T-helper 9 cell (primary cell): ENCODE measurements at places on chromosomes 16 and 17.

DNA sequence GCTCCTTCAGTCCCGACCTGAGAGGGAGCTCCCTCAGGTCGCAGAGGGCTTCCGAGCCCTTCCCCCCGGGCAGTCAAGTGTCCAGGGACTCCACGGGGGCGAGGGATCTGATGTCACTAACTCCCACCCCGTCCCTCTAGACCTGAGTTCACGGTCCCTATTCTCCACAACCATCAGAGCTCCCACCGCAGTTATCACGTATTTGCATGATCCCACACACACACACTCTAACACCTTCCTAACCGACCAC is 3.7 kb upstream of the PER1 start:
- DNase-seq, result no peak

- DNase-seq, result peak; percentile 31
Observed at GRCh38 chr16:57994778-57995177, 5.7 kb downstream of the ZNF319 start.

DNA sequence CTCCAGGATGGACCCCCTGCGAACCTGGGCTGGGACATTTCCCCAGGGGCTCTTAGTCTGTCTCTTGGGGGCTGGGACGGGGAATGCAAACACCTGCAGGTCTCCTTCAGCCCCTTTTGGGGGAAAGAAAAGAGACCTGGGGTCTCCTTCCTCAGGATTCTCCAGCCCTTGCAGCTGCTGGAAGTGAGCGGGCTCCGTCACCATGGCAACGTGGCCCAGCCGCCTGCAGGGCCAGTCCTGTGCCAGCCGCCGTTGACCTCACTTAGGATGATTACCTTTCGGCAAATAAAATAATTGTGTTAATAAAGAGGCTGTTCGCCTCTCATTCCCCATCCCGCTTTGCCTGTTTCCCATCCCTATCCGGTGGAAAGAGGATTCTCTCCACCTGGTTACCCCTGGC is 25.7 kb downstream of the MRM1 start:
- DNase-seq, result no peak

DNA sequence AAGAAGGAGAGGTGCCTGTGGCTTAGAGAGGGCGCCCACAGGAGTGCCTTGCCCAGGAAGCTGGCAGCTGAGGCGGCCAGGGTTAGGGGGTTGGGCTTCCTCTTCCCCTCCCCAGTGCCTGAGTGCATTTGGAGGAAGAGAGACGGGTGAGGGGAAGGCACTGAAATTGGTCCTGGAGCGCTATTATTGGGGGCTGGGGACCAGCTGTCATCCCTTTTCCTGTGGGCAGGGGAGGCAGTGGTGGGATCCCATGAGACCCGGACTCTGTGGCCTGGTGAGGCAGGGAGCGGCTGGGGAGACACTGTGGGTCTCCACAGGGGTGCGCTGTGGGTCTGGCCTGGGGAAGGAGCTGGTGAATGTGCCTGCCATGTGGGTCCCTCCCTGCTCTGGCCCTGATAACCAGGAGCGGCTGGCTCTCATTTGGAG is 259.7 kb downstream of the SEC14L1 start:
- peak; percentile 69 for DNase-seq

GRCh38 chr16:30377812-30378235 is 3.2 kb downstream of the MYL11 start:
- peak; percentile 81 for DNase-seq

- no peak for DNase-seq
Observed at GRCh38 chr16:62545039-62545438, 508.8 kb upstream of the CDH8 start.

GRCh38 chr17:1611715-1612114 is 16.9 kb downstream of the SLC43A2 start:
- DNase-seq, result no peak

DNA sequence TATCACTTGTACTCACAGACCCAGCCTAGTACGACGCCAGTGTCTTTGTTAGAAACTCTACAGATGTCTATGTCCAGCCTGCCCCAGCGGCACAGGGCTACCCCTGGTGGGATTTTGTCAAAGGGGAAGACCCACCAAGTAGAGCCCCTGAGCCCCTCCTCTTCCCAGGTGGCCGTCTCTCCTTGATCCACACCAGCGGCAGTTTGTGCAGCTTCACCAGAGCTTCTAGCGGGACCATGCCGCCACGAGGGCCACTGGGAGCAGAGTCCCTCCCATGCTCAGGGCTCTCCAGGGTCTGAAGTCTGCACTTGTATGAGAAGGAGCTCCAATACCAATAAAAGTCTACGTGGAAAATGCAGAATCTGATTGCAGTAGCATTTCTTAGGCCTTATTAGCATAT is 157.1 kb downstream of the RPTOR start:
- no peak for DNase-seq

GRCh38 chr16:9772526-9773225 is 409.6 kb downstream of the GRIN2A start:
- no peak for DNase-seq

DNA sequence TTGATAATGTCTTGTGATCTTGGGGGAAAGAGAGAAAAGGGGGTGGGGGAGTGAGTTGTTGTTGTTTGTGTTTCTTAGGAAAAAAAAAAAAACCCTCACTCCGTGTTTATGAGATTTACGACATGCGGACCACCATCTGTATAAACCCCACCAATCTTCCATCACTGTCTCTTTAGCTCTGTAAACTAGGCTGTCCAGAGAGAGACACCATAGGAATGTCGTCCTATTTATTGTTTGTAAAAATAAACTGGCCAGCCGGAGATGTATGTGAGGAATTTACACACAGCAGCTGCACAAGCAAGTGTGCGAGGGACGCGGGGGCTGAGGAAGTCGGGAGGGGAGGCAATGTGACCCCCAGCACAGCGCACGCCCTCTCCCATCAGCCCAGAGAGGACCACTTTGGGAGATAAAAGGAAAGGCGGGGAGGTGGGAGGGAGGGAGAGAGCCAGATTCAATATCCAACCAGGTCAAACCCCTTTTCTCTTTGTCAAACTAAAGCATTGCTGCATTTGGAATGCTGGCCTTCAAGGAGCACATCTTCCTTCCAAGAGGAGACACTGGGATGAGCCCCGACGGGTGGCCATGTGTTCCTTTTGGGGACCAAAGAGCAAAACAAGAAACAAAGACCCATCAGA is 136.2 kb upstream of the SALL1 start:
- no peak for DNase-seq

GRCh38 chr17:7841915-7842379 is 7.9 kb downstream of the KDM6B start:
- peak; percentile 81 for DNase-seq

GRCh38 chr17:55391244-55391757 is 30.3 kb downstream of the MMD start:
- no peak for DNase-seq

- DNase-seq, result no peak
Observed at GRCh38 chr17:81549031-81549557, 3.1 kb downstream of the FAAP100 start.

GRCh38 chr17:49975531-49975930 is 6.5 kb downstream of the DLX4 start:
- no peak for DNase-seq

GRCh38 chr17:40717776-40718175 is 14.2 kb upstream of the KRT24 start:
- DNase-seq, result no peak

DNA sequence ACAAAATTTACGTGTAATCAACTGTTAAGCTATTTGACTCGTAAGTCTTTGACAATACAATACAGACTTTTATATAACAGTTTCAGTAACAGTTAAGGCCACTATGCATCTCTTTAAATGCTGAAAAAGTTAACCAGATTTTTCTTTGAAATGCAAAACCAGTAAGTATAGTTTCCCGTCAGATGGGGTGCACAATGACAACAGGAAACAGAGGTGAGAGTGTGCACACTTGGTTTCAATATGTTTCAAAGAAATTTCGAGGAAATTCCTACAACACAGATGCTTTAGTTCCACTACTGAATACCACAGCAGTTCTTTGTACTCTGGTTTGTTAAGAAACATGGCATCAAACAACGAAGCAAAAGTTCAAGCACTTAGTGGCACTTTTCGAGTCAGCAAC is 48.4 kb downstream of the RNF157 start:
- no peak for DNase-seq

DNA sequence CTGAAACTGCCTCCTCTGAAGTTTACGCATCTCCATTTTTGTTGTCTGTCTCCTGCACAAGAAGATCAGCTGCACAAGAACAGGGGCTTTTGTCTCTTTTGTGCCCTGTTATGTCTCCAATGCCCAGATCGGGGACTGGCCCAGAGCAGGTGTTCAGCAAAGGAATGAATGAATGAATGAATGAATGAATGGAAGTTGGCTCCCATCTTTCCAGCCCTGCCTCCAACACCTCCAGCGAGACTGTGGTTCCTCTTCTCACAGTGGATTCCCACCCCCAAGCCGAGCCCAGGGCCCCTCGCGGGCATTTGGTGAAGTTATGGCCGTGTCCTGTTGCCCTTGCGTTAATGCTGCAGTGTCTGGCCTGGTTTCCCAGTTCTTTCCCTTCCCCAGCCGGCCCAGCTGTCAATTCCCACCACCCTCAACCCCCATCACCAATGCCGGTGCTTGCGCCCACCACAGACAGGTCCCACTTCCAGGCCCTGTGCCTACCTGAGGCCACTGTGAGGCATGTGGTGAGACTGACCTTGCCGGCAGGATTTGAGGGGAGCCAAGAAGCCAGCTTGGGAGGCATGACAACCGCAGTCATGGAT is 21.3 kb upstream of the KCNJ12 start:
- no peak for DNase-seq

DNA sequence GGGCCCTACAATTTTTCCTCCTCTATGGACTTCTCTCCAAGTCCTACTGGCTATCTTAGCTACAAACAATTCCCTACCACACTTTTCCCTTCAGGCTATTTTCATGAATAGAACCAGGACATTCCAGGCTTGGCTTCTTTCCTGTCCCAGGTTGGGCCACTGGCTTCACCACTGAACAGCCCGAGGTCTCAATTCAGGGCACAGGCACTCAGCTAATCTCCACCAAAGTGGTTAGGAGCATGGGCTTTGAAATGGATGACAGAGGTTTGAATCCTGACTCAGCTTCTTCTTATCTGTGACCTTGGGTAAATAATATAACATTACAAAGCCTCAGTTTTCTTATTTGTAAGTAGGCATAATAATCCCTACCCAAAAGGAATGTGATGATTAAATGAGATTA is 50.9 kb upstream of the ZNF629 start:
- no peak for DNase-seq

DNA sequence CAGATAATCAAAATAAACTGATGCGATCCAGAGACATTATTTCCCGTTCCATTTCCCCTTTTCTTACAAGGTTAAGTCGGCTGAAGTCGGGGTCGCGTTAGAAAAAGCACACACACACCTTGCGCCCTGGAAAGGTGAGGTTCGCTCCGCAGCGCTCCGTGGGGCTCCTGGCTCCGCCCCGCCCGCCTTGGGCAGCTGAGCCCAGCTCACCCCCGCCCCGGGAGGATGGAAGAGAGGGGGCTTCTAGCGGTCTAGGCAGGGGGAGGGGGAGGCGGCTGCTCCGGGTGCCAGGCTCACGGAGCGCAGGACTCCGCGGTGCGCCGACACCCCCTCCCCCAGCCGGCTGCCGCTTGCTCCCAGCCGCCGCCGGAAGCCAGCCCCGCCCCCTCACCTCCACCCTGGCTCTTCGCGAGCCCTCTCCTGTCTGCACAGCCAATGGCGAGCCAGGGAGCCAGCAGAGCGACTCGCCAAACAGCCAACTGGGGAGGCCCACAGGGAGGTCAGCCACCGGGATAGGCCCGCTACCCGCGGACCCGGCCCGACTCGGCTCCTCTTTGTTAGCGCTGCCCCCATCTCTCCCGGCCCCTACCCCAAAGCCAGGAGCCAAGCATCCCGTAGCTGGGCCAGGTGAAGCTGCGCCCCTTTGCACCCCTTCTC is 30.4 kb downstream of the FAM222B start:
- peak; percentile 96 for DNase-seq

GRCh38 chr17:74351552-74352210 is 10.0 kb downstream of the BTBD17 start:
- DNase-seq, result no peak

DNA sequence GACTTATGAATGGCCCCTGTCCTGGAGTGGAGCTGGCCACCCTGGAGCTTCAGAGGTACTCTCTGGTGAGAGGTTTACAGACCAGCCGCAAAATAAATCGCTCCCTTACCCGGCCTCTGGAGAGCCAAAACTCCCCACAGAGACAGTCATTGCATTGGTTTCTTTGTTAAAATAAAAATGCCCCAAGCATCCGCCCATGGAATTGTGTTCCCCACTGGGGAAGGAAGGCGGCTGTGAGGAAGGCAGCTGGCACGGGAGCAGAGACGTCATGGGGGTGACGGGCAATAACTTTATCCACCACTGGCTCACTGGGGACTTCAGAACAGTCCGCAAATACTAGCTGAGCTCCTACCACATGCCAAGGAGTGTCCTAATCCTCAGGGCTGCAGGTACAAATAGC is 266.2 kb upstream of the FOXF1 start:
- DNase-seq, result no peak

DNA sequence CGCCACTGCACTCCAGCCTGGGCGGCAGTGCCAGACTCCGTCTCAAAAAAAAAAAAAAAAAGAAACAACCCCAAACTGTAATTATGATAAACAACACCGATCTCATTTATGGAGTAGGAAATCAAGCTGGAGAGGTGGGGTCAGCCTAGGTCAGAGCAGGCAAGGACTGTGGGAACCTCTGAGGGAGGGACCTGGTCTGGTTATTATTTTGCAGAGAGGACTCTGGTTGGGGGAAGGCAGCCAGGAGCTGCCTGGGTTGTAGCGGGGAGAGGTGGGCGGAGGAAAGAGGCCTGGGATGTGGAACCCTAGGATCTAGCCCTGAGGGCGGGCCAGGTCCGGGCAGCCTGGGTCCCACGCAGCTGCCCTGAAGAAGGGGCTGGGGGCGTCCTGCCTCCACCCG is 10.9 kb upstream of the HS3ST6 start:
- DNase-seq, result no peak

DNA sequence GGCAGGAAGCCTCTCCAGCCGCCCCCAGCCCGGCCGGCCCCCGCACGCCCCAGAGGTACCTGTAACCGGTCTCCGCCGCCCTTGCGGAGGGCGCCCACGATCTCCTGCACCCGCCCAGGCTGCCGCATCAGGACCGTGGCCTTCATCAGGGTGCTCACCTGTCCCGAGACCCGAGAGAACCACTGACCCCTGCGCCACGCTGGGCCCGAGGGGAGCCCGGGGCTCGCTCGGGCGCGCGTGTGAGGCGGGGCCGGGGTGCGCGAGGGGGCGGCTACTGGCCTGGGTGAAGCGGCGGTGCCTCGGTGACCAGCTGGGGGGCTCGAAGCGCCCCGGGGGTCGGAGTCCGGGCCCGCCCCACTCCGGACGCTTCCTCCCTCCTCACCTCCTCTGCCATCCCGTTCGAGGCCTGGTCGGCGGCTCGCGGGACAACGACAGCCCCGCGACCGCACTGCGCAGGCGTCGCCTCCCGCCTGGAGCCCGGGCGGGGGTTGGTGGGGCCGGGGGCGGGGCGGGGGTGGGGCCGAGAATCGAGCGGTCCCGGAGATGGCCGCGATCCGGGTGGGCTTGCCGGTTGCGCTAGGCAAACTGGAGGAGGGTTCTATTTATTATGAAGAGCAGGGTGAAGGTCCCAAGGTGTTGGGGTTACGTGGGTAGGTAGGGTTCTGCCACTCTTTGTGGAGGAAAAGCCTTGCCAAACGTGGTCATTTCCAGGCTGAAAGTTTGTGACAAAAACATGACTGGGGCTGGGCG is at the start of gene NT5C3B:
NT5C3B (minus strand) TSS at position 433 of the 750 bp plus-strand sequence; CDS start at position 394, 39 bp downstream.
- DNase-seq, result peak; percentile 45

- DNase-seq, result no peak
Observed at GRCh38 chr17:74792586-74793105, 16.5 kb upstream of the NAT9 start.
